ENCODE measurements at places on chromosomes 2 and 18.
A peak's percentile ranks its signal among the peaks of the same experiment; 100 is the strongest.

- no peak for DNase-seq
These were observed 67.4 kb downstream of the TNP1 start for GRCh38 chr2:216792222-216793021.

DNA sequence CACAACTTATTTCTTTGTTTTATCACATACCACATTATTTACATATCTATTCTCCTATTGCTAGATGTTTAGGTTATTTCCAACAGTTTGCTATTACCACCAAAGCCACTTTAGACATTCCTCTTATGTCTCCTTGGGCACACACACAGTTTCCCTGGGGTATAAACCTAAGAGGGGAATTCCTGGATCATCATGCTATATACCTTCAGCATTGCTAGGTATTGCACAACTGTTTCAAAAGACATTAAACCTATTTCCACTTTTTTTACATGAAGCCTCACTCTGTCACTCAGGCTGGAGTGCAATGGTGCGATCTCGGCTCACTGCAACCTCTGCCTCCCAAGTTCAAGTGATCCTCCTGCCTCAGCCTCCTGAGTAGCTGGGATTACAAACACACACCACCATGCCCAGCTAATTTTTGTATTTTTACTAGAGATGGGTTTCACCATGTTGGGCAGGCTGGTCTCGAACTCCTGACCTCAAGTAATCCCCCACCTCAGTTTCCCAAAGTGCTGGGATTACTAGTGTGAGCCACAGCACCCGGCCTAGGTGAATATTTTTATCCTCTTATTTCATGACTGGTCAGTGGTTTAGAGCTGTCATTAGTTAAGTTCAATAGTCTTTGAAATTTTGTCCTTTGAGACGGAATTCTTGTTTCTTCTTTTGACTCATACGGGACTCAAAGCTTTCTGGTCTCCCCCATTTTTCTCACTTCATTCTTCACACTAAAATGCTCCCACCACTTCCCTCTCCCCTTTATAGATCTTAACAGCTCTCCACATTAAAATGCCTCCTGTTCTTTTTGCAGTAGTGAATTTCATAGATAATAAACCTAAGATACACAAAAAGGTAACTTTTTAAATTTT, 30.3 kb downstream of the SULT1C4 start:
- DNase-seq: no peak

GRCh38 chr18:75391279-75392225, 36.0 kb downstream of the SMIM21 start:
- peak; percentile 20 for DNase-seq

GRCh38 chr2:165864296-165864695, 70.2 kb upstream of the GALNT3 start:
- no peak for DNase-seq

GRCh38 chr2:176090862-176091261, 1.7 kb upstream of the HOXD13 start:
- no peak for DNase-seq

GRCh38 chr2:239580199-239580527, 179.3 kb upstream of the HDAC4 start:
- no peak for DNase-seq

- peak; percentile 40 for DNase-seq
These were observed 59.2 kb upstream of the PEX13 start for GRCh38 chr2:60958361-60958760.

DNA sequence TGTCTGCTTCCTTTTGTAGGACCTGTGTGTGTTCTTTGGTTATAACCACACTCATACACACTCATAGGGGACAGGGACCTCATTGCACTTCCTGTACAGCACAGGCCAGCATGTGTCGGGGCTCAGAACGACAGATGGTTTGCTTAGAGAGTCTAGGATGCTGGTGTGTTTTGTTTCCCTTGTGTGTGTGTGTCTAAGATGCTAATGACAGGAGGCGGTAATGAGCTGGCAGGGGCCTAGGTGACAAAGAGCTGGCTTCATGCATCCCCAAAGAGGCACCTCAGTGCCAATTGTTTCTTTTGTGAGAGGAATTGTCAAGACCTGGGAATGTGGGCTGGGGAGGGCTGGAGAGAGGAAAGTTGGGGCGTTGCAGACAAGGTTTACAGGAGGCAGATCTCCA, 66.6 kb downstream of the CELF4 start:
- no peak for DNase-seq

DNA sequence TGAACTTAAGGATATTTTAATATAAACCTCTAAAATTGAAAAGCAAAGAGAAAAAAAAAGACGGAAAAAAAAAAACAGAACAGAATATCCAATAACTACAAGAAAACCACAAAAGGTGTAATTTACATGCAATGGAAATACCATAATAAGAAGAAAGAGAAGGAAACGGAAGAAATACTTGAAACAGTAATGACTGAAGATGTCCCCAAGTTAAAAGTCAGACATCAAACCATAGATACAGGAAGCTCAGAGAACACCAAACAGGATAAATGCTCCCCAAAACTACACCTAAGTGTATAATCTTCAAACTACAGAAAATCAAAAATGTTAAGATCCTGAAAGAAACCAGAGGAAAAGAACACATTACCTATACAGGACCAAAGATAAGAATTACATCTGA, 39.2 kb downstream of the FBXO15 start:
- DNase-seq: no peak

DNA sequence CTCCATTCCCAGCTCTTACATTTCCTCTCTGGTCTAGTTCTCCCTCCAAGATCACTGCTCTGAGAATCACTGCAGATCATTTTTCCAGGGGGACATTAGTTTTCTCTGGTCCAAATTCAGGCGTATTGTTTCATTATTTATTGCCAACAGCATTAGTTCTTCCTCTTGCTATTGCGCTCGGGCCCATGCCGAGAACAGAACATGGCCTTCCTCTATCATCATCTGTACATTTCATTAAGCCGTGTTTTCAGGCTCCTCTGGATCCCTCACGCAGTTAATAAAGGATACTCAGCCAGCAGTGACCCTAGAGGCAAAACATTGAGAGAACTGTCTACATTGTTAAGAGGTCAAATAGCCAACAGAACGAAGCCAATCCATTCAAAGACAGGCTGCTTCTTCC, 63.9 kb downstream of the CCBE1 start:
- DNase-seq: no peak

- no peak for DNase-seq
These were observed 103.7 kb upstream of the ATP8B1 start for GRCh38 chr18:57906852-57907251.

- peak; percentile 71 for DNase-seq
These were observed 30.3 kb upstream of the SLC30A6 start for GRCh38 chr2:32135409-32135808.

DNA sequence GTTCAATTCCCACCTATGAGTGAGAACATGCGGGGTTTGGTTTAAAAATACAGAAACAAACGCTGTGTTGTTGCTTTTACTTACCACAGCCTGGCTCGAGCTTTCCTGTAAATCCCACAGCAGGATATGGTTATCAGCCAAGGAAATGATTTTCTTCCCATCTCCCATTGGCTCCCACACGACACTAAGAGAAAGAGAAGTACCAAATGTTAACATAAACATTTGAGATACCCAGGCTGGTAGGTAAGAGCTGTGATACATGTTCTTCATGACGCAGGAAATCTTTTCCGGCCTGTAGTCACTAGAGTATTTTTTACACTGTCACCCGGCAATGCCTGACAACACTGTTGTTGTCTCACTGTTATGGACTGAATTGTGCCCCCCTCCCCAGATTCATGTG, 163.6 kb downstream of the EIPR1 start:
- no peak for DNase-seq

DNA sequence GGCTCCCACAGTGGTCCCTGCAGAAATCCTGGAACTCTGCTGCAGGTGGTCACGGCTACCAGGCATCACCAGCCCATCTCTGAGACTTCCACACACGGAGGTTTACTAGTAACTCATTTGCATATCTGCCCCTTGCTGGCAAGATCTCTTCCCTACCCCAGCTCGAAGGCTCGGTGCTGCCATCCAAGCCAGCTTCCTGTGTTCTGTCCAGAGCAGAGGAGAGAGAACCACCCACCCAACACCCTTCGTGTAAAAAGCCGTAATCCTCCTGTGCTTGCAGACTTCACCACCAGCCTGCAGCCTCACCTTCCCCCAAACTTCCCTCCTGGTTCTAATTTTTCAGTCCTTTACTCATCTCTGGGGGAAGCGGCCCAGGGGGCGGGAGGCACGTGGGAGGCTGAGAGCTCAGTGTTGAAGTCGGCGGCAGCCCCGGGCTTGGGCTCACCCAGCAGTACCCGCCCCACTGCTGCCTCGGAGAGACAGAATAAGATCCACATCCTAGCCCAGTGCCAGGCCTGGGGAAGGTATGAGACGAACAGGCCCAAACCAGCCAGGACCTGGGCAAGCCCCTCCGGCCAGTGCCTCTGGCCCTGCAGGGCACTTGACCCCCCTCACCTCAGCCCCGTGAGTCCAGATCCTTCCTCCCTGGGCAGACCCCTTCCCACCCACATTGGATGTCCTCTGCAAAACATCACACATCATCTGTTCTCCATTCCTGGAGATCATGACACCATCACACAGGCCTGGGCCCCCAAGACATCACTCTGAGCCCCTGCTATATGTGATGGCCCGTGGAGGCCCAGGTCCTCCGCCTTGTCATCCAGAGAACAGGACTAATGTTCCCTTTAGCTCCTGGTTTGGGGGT, 145.8 kb upstream of the ID2 start:
- DNase-seq: no peak

GRCh38 chr18:9531791-9532410, 56.6 kb downstream of the RALBP1 start:
- DNase-seq: no peak

DNA sequence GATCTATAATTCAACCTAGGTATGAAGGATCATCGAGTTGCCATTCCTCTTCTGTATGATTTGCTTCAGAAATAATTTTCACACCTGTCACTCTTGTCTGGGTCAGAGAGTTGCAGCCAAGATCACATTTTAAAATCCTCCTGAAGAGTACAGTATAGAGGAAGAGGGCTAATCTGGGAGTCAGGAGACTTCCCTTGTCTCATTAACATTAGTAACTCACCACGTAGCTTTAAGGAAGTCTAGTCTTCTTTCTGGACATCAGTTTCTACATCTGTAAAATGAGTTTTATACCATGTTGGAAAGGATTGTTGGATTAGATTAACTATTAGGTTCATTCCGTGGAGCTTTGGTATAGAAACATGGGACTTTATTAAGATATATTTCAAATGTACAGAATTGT, 109.4 kb downstream of the TDRD15 start:
- DNase-seq: no peak

DNA sequence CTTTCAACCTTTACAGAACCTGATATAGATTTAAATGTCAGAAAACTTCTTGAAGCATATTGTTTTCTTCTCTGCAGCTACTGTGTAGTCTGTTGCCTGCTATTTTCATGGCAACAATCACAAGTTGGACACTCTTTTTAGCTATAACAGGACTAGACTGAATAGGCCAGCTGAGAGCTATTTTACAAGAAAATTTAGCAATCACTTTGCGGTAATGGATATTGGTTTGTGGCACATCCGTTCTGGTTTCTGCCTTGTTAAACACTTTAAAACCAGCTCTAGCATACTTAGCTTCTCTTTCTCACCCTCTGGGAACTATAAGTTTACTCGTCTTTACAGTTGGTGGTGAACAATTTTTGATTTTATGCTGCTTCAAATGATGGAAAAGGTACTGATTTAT, 125.7 kb downstream of the MAP2 start:
- no peak for DNase-seq

DNA sequence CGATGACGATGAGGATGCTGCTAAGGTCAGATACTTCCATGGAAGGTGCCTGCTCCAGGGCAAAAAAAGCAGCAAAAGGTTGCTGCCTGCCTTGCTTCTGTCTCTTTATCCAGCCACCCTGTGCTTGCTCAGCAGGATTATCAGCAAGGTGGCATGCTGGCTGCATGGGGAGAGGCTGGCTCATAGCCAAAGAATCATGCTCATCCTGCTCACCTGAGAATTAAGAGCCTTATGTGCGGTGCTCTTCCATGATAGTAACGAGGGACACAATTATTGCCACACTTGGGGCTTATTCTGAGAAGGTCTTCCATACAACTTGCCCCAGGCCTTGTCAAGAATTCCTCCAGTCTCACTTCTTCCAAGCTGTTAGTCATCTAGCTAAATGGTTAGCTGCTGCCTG, 60.4 kb upstream of the SEC11C start:
- no peak for DNase-seq

DNA sequence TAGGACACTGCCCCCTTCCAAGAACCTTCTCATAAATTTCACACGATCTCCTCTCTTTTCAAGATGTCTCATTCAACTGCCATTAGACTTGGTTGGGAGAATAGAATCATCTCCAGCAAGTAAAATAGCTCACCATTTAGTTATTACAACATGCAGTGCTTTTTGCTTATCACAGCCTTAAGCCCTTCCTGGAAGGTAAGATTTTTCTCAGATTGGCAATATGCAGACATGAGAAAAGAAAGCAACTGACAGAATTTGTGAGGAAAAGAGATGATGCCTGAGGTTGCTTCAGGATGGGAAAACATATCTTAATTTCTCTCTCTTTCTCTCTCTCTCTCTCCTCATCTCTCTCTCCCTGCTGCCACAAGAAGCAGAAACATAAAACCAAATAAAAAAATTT, 855.1 kb upstream of the ACVR2A start:
- no peak for DNase-seq

GRCh38 chr2:42844366-42844765, 52.0 kb upstream of the HAAO start:
- DNase-seq: no peak

GRCh38 chr2:86237172-86237571, 37.9 kb downstream of the MRPL35 start:
- DNase-seq: no peak

DNA sequence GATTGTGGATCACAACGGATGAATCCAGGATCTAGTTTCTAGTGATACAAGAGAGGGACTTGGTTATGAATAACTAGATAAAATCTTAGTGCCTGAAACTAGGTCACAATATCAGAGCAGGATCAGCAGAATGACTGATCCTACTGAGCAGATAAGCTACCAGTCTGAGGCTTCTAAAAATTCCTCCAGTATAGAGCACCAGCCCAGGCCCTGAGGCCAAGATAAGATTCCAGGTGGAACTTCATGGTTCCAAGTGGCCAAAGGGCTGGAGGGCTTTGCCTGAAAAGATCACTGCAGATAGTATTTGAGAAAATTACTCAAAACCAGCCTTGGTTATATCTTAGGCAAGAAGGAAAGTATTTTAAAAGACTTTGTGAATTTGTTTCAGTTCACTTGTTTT, 162.4 kb downstream of the GREB1L start:
- DNase-seq: no peak

- DNase-seq: no peak
These were observed 35.4 kb upstream of the HNMT start for GRCh38 chr2:137928547-137929518.

DNA sequence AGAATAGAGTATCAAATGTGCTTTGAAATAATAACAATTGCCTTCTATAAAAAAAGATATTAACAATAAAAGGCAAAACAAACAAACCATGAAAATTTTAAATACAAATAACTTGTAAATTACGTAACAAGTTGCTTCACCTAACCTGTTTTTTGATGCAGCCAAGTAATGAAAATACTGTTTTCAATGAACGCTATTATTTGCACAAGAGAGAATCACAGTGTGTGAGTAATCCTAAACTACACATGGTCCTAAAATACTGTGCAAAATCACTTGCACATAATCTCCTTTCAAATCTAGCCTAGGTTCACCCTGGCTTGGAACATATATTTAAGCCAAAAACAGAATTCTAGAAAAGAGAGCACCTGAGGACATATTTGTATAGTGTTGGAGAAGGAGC, 98.9 kb downstream of the CCDC148 start:
- no peak for DNase-seq

GRCh38 chr2:54497763-54498680, 41.9 kb downstream of the SPTBN1 start:
- peak; percentile 85 for DNase-seq

All from dermis blood vessel endothelial cell (primary cell).